ENCODE measurements at places on chromosomes 16 and 17. TPM values are rescaled to one million over a fixed set of nuclear protein-coding genes. Genes with fewer than 3 reads are reported as not detected.

DNA sequence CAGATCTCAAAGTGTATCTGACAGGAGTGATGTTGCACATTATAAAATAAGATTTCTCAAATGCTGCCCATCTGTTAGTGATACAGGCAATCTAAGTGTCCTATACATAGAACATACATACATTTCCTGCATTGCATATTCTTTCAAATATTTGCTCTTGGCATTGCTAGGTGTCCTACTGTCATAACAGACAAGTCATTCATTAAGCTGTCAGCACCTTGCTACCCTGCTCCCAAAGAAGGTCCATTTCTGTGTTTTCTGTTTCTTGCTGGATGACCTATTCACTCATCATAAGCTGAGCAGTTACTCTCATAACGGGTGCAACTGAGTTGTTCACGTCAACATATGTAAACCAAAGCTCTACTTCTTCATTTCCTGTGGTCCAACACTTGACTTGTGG, 719.0 kb downstream of the KCNJ2 start:
- H3K4me3 ChIP-seq = no peak overlapping the region
- no peaks in the 10 kb centered on the region for H3K27me3 ChIP-seq
- no peak for DNase-seq
- H3K4me1 ChIP-seq = no peaks in the 10 kb centered on the region

DNA sequence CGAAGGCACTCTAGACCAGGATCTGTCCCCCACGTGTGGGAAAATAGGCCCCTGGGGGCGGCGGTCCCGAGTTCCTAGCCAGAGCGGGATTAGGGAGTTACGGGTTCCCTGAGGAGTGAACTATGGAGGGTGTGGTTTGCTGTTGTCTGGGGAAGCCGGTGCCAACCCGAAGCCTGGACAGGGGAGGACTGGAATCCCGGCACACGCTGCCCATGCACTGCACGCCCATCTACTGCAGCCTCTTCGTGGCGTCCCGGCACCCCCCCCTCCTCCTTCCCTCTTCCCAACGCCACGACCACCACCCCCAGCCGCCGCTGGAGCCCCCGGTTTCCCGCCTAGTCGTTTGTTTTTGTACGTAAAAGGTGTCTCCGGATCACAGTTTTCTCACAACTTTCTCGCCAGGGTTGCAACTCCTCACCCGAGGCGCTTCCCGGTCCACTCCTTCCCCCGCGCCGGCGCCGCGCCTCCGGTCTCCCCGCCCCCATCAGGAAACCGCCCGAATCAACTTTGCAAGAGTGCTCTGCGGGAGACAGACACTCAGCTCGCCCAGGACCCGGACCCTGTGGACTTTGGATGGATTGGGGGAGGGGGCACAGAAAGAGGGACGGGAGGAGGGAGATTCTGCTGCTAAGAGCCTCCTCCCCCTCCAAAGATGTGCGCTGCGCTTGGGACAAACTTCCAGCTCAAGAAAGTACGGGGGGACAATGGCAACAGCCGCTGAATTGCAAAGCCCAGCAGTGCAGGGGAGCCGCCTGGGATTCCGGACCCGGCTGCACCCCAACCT, 1.4 kb upstream of the LHX1 start:
- peaks cover 2% of the 10 kb centered on the region for H3K36me3 ChIP-seq
- H3K4me1 ChIP-seq = peaks cover 74% of the 10 kb centered on the region
- no peak for DNase-seq
- H3K27ac ChIP-seq = no peak overlapping the region
- peak overlapping the region; percentile 34 for H3K4me3 ChIP-seq

- H3K36me3 ChIP-seq = peaks cover 16% of the 10 kb centered on the region
- H3K27ac ChIP-seq = no peak overlapping the region
- H3K27me3 ChIP-seq = no peaks in the 10 kb centered on the region
- no peak for DNase-seq
Measured at GRCh38 chr16:47571049-47571448, 109.9 kb downstream of the PHKB start.

GRCh38 chr17:75902406-75902805, 2.3 kb downstream of the MRPL38 start:
- no peak overlapping the region for H3K4me3 ChIP-seq
- peaks cover 20% of the 10 kb centered on the region for H3K4me1 ChIP-seq
- peaks cover 14% of the 10 kb centered on the region for H3K36me3 ChIP-seq
- H3K27ac ChIP-seq = no peak overlapping the region

DNA sequence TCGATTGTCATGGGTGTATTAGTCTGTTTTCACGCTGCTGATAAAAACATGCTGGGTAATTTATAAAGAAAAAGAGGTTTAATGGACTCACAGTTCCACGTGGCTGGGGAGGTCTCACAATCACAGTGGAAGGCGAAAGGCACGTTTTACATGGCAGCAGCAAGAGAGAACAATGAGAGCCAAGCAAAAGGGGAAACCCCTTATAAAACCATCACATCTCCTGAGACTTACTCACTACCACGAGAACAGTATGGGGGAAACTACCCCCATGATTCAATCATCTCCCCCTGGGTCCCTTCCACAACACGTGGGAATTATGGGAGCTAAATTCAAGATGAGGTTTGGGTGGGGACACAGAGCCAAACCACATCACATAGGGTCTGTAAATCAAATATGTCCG, 167.4 kb upstream of the XYLT1 start:
- no peak overlapping the region for H3K4me3 ChIP-seq
- peaks cover 8% of the 10 kb centered on the region for H3K27me3 ChIP-seq
- no peaks in the 10 kb centered on the region for H3K4me1 ChIP-seq
- DNase-seq = no peak

Gene ABCA6
- not detected for total RNA-seq

DNA sequence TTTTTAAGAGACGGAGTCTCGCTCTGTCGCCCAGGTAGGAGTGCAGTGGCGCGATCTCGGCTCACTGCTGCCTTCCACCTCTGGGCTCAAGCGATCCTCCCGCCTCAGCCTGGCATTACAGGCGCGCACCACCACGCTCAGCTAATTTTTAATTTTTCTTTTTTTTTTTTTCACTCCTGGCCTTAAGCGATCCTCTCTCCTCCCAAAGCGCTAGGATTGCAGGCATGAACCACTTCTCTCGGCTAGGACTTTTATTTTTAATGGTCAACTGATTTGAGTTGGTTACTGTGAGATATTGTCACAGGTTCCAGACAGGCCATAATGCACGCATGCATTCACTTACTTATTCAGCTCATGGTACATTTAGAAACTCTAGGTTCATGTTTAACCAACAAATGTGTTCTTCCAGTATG, 888 bp downstream of the PIGW start:
- H3K4me1 ChIP-seq = peaks cover 43% of the 10 kb centered on the region
- H3K36me3 ChIP-seq = peaks cover 37% of the 10 kb centered on the region
- peak overlapping the region; percentile 97 for H3K4me3 ChIP-seq
- no peak for DNase-seq
- no peaks in the 10 kb centered on the region for H3K27me3 ChIP-seq
- H3K27ac ChIP-seq = peak overlapping the region; percentile 95

Gene DPEP2
- 5.3 TPM for total RNA-seq

- no peak overlapping the region for H3K4me3 ChIP-seq
- H3K27me3 ChIP-seq = no peaks in the 10 kb centered on the region
- no peak overlapping the region for H3K27ac ChIP-seq
Measured at GRCh38 chr17:39543176-39543575, 64.5 kb downstream of the NEUROD2 start.

GRCh38 chr17:5677620-5678019, 93.3 kb upstream of the NLRP1 start:
- no peaks in the 10 kb centered on the region for H3K36me3 ChIP-seq
- no peak for DNase-seq
- H3K4me3 ChIP-seq = no peak overlapping the region
- H3K4me1 ChIP-seq = no peaks in the 10 kb centered on the region
- H3K27me3 ChIP-seq = peaks cover 32% of the 10 kb centered on the region

DNA sequence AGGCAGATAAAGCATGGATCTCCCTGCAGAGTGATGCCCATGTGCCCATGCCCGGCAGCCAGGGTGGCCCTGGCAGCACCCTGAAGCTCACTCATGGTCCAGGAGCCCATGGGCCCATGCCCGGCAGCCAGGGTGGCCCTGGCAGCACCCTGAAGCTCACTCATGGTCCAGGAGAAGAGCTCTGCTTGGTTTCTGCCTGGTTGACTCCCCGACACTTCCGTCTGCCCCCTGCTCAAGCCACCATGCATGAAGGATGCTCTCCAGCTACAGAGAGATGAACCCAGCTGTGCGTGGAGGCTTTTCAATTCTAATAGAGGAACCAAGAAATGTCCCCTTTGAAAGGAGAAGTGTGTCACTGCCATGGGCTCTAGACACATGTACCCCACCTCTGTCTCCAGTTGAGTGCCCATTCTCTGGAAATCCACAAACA, 8.7 kb downstream of the CCL17 start:
- no peak overlapping the region for H3K27ac ChIP-seq
- H3K4me1 ChIP-seq = peaks cover 10% of the 10 kb centered on the region
- no peak overlapping the region for H3K4me3 ChIP-seq
- H3K27me3 ChIP-seq = no peaks in the 10 kb centered on the region
- DNase-seq = no peak
- no peaks in the 10 kb centered on the region for H3K36me3 ChIP-seq

DNA sequence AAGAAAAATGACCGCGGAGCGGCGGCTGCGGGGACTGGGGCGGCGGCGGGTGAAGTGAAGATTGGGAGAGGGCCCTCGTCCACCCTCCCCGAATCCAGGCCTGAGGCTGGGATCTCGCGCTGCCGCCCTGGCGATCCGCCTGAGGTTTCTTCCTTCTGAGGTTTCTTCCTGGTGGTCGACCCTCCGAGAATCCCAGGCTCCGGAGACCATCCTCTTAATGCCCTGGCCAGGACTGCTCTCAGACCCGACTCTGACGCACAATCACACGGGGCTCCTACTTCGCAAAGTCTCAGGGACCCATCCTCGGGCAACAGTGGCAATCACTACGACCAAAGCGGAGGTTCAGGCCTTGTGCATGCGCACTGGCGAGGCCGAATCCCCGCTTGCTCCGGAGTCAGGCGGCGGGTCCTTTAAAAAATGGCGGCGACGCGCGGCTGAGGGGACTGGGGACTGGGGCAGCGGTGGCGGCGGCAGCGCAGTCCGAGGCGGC, 18.0 kb upstream of the KCNJ18 start:
- no peak for DNase-seq
- no peak overlapping the region for H3K4me3 ChIP-seq
- H3K27ac ChIP-seq = no peak overlapping the region
- H3K4me1 ChIP-seq = no peaks in the 10 kb centered on the region
- peaks cover 1% of the 10 kb centered on the region for H3K27me3 ChIP-seq

Gene KRT35
- total RNA-seq = not detected

Gene FA2H
- total RNA-seq = 0.22 TPM

- H3K4me1 ChIP-seq = peaks cover 47% of the 10 kb centered on the region
- H3K27me3 ChIP-seq = no peaks in the 10 kb centered on the region
- H3K36me3 ChIP-seq = peaks cover 4% of the 10 kb centered on the region
- DNase-seq = peak; percentile 31
Measured at GRCh38 chr17:82876602-82877379, 37.0 kb upstream of the ZNF750 start.

Gene BCL7C
- total RNA-seq = 25.6 TPM

Gene PDK2
- 13.3 TPM for total RNA-seq

DNA sequence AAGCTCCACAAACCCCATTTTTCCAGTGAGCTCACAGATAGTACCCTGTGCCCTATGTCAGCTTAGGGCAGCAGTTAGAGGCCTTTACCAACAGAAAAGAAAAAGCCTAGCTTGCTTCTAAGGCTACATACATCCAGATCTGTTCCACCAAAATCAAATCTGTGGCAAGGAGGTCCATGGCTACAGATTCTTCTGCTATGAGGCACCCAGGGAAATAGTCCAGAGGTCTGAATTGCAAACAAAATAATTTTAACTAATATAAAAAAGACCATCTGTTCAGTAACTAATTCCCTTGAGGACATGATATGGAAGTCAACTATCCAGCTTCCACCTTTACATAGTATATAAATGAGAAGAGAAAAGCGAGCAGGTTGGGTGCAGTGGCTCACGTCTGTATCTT, 129.3 kb downstream of the PARN start:
- peaks cover 13% of the 10 kb centered on the region for H3K4me1 ChIP-seq
- no peaks in the 10 kb centered on the region for H3K36me3 ChIP-seq
- no peaks in the 10 kb centered on the region for H3K27me3 ChIP-seq
- DNase-seq = no peak
- no peak overlapping the region for H3K4me3 ChIP-seq
- no peak overlapping the region for H3K27ac ChIP-seq

Gene WNT3
- total RNA-seq = 0.12 TPM

DNA sequence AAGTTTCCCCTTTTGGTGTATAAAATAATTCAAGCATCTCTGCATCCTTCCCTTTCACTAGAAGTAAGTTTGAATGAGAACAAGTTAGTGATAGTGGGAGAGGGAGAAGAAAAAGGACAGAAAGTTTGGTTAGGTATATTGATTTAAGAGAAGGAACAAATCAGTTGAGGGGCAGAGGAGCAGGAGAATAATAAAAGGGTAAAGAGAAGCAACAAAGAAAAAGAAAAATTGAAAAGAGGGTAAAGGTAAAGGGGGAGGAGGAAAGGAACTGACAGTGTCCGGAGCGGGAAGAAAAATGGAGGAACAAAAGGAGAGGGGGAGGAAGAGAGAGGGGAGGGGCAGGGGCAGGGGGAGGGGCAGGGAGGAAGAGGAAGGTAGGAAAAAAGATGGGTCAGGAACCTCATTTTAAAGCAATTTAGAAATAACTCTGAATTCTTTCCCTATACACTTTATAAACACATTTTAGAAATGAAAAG, 6.3 kb upstream of the IGF2BP1 start:
- peaks cover 7% of the 10 kb centered on the region for H3K4me1 ChIP-seq
- H3K4me3 ChIP-seq = no peak overlapping the region
- H3K27me3 ChIP-seq = peaks cover 38% of the 10 kb centered on the region
- no peak overlapping the region for H3K27ac ChIP-seq

- H3K36me3 ChIP-seq = peaks cover 59% of the 10 kb centered on the region
- no peak overlapping the region for H3K4me3 ChIP-seq
- no peaks in the 10 kb centered on the region for H3K27me3 ChIP-seq
- DNase-seq = no peak
- no peak overlapping the region for H3K27ac ChIP-seq
Measured at GRCh38 chr17:16002708-16003260, 3.2 kb downstream of the TTC19 start.

DNA sequence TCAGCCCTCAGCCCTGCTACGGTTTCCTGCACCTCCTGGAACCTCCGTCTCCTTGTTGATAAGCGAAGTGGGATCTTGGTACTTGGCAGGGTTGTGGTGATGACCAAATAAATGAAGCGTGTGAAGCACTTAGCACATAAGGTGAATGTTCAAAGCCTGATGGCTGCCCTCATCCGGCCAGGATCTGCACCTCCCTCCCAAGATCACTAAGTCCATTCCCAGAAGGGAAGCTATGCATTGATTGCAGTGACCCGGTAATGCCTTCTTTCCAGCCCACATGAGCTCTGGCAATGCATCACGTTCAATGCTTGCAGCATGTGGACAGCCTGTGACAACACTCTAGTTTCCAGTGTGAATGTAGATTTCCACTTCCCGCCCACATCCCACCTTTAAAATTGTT, 24.9 kb upstream of the RHOT1 start:
- H3K4me1 ChIP-seq = peaks cover 3% of the 10 kb centered on the region
- DNase-seq = no peak
- H3K27me3 ChIP-seq = peaks cover 5% of the 10 kb centered on the region
- H3K36me3 ChIP-seq = no peaks in the 10 kb centered on the region
- no peak overlapping the region for H3K27ac ChIP-seq
